ENCODE measurements at places on chromosomes 16 and 17.
A peak's percentile ranks its signal among the peaks of the same experiment; 100 is the strongest.

GRCh38 chr16:50323335-50324011, 45.3 kb downstream of the BRD7 start:
- peak; percentile 27 for DNase-seq

DNA sequence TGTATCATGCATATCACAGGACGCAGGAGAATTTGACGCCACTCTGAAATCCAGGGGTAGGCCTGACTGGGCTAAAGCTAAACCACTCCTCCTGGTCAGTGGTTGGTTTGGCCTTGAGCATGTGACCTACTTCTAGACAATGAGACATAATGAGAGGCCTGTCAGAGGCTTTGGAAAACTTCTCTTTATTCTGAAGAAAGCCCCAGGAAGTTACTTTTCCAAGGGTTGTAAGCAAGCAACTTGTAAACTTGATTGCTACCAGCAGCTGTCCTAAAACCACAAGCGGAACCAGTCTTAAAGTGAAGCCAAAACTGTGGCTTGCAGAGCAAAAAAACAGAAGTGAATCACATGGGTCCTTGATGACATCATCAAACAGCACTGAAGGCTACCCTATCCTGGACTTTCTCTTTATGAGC, 138.2 kb upstream of the COX10 start:
- peak; percentile 33 for DNase-seq

GRCh38 chr16:52383640-52384292, 163.2 kb downstream of the TOX3 start:
- no peak for DNase-seq

DNA sequence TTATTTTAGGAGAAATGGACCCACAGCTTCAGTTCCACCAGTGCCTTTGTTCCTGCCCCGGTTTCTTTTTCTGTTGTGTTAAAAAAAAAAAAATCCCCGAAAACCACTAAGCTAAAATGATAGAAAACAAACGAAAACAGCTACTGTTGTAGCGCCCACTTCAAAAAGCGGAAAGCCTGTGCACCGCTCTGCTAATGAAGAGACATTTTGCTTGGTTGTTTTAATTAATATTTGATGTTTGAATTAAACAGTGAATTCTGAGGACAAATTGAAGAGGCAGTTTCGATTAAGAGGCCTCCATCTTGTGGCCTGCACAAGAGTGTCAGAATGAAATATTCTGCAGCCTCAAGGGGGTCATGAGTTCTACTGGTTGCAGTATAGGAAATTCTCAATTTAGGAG, 186.7 kb downstream of the RPTOR start:
- peak; percentile 35 for DNase-seq

DNA sequence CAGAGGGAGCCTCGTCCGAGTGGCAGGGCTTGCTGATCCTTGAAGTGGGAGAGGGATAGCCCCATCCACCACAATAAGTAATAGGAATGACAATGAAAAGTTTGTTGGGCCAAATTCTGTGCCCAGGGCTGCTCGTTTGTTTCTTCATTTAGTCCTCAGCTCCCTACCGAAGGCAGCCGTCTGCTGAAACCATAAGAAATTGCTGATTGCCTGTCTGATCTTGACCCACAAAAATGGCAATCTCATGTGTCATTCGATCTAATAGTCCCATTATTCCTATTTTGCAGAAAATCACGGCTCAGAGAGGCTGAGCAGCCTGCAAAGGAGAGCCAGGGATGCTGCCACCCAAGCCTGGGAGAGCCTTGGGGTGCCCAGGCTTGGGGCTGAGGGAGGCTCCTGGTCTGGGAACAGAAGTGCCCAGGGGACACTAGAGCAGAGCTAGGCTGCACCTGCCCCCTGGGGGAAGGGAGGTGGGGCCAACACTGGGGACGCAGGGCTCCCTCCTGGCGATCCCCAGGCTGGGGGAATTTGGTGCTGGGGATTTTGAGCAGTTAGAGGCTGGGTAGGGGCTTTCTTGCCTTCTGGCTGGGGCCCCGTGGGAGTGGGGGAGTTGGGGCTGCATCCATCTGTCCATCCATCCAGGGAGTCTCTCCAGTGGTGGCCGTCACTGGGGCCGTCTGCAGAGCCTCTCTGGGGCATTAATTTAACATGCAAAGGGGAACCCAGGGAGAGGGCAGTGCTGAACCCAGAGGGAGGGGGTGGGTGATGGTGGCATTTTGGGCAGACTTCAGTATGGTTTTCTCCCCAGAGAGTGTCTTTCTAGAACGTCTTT, 53.5 kb downstream of the SOCS1 start:
- DNase-seq, result no peak

DNA sequence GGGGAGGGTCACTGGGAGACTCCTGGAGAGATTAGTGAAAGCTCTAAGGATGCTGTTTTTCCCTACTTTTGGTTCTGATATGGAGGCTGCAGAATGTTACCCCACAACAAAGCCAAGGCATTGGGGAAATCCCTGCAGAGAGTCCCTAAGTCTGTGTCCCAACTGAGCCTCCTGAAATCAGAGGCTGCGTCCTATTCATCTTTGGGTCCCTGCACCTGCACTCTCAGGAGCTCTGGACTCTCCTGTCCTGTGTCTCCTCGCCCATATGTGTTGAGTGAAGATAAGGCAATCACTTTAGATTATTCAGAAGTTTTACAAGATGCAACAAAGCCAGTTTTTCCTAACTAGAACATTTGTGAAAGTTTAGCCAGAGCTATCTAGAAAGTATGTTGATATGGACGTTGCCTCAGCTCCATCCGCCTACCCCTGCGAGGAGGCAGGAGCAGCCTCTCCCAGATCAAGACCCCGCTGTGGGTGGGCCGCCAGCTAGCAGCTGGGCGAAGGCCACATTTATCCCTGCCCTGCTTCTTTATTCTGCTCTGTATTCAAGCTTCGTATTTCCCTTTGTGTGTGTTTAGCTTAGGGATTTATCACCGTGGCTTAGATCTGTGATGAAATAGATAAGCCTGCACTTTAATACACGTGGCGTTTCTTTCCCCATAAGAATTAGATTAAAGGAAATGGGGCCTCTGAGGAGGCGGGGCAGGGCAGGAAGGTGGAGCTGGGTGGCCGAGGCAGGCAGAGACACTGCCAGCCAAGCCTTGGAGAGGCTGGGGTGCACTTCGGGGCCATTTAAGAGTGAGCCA, 37.4 kb downstream of the SHISA6 start:
- DNase-seq, result no peak

GRCh38 chr17:77378318-77379064, 237.7 kb downstream of the SEC14L1 start:
- no peak for DNase-seq

DNA sequence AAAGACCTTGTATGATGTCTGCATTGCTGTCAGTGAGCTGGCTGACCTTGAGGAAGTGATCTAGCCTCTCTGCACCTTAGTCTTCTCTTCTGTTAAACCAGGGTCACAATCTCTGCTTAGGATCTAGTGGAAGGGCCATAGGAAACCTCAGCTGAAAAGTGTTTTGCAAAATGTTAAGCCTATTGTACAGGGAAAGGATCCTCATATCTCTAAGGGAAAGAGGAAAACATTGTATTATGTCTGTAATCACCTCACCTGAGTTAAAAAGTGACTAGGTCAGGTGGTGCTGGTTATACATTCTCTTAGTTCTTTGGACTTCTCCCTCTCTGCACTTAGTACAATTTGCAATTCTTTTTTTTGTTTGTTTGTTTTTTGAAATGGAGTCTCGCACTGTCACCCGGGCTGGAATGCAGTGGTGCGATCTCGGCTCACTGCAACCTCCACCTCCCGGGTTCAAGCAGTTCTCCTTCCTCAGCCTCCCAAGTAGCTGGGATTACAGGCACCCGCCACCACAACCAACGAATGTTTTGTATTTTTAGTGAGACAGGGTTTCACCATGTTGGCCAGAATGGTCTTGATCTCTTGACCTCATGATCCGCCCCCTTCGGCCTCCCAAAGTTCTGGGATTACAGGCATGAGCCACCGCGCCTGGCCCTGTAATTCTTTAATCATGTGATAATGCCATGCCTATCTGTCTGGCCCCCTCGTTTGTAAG, 2.0 kb upstream of the SEPHS2 start:
- DNase-seq, result no peak

DNA sequence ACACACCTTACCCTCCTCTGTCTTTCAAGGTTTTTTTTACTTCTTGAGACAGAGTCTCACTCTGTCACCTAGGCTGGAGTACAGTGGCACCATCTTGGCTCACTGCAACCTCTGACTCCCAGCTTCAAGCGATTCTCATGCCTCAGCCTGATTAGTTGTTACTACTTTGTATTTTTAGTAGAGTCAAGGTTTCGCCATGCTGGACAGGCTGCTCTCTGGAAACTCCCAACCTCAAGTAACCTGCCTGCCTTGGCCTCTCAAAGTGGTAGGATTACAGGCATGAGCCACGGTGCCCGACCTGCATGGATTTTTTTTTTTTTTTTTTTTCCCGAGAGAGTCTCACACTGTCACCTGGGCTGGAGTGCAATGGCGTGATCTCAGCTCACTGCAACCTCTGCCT, 273.2 kb downstream of the RBFOX1 start:
- no peak for DNase-seq

DNA sequence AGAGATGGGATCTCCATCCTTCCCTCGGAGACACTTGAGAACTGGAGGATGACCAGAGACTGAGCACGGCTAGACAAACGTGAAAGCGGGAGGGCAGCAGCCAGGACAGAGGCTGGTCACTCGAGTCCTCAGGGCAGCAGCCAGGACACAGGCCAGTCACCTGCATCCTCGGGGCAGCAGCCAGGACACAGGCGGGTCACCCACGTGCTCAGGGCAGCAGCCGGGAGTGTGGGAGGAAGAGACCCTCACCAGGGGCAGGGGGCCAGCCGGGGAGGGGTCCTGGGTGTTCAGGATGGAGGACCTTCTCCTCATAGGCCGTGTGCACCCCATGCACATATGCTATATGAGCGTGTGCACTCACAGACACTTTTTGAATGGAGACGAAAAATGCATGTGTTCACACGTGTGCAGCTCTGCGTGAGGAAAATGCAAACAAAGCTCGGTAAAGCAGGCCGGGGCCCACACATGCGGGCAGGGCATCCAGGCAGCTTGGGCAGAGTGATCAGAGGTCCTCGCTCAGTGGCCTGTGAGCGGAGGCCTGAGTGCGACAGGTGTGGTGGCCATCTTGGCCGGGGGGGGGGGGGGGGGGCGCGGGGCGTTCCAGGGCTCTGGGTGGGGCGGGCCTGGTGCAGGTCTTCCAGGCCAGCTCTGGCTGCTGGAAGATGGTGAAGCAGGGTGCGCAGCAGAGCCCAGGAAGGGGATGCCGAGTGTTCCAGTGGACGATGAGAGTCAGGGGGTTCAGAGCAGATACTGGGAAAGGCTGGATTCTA, 26.7 kb downstream of the ZNF469 start:
- DNase-seq, result no peak

- DNase-seq, result no peak
These were observed 36.8 kb downstream of the ASPA start for GRCh38 chr17:3512505-3513171.

- no peak for DNase-seq
These were observed 38.9 kb upstream of the PLCG2 start for GRCh38 chr16:81740169-81740568.

- DNase-seq, result no peak
These were observed 73.2 kb upstream of the RPL38 start for GRCh38 chr17:74130276-74130675.

GRCh38 chr16:67148656-67149275, 2.0 kb downstream of the B3GNT9 start:
- DNase-seq, result no peak

DNA sequence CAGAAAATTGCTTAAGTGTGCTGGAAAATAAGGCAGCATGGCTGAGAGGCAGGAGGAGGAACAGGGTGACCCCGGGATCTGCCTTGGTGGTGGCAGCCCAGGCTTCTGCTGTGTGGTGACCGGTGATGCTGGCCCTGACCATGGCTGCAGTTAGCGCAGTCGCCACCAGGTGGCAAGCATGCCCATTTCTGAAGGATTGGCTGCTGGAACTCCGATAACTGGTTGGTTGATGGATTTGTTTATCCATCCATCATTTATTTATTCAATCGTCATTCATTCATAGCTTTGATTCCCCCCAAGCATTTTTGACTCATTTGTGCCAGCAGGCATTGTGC, 29.1 kb upstream of the ITGA3 start:
- DNase-seq, result peak; percentile 80

GRCh38 chr16:84643180-84643583, 5.1 kb upstream of the KLHL36 start:
- DNase-seq, result no peak

DNA sequence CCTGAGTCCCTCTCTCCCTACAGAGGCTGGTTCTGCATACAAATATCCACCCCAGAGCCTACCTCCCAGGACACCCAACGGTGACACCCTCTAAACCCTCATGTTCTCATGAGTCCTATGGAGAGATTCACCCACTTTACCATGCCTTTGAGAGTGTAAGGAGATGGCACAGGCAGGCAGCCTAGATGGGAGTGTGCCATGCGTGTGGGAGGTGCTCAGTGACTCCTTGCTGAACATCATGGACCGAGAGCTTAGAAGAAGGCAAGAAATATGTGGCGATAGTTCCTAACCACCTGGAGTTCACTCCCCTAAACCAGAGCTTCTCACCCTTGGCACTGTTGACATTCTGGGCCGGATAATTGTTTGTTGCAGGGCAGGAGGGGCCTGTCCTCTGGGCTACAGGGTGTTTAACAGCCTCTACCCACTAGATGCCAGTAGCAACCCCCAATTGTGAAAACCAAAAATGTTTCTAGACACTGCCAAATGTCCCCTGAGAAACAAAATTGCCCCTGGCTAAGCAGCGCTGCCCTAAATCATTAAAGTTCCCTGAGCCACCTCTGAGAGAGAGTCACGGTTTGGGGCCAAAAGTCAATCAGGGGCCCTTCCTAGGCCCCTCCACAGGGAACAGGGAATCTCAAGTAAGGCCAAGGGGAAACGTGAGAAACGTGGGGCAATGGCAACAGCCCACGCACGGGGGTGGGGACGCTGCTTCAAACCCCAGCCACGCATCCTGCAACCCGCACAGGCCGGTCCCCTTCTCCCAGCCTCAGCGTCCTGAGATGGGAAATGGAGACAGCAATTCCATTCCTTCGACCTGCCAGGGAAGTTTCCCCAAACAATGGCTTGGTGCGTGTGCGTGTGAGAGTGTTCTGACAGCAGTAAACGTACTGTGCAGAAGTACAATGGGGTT, 66.8 kb downstream of the C16orf78 start:
- no peak for DNase-seq

GRCh38 chr17:8382052-8382879, 727 bp downstream of the RPL26 start:
- DNase-seq, result no peak

DNA sequence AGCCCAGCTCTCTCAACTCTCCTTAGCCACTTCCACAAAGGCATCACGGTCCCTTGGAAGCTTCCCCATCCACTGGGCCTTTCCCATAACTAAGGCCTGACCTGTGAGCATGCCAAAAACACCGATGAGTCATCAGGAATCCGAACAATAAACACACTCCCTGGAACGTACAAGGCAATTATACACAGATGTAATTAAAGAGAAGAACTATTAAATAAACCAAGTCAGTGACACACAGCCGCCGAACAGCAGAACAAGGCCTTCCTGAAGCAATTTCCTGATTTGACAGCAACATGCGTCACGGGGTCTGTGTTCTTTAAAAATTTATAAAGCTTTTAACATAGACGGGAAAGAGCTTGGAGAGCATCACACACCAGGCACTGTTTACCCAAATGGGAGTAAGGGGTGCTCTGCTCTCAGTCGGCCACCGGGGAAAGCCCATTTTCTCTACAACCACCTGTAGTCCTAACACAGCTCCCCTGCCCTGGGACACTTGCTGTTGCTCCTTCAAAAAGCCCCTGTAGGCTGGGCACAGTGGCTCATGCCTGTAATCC, 29.4 kb downstream of the COG7 start:
- DNase-seq, result no peak

GRCh38 chr17:77295241-77295853, 154.6 kb downstream of the SEC14L1 start:
- DNase-seq, result no peak

Data from CD4-positive, alpha-beta T cell treated with Interleukin-21 for 1 hour (primary cell).